Esophagus squamous epithelium (tissue), 5 donors: ENCODE measurements at places on chromosomes 6 and 20.

- no peak for DNase-seq
Observed at GRCh38 chr20:61439251-61439650, 187.2 kb downstream of the CDH4 start.

- no peak for DNase-seq
Observed at GRCh38 chr20:37511610-37512275, 9.3 kb upstream of the NNAT start.

- DNase-seq: no peak
Observed at GRCh38 chr6:9504191-9504590, 910.7 kb downstream of the TFAP2A start.

- no peak for DNase-seq
Observed at GRCh38 chr6:27076116-27076515, 171.4 kb upstream of the PRSS16 start.

DNA sequence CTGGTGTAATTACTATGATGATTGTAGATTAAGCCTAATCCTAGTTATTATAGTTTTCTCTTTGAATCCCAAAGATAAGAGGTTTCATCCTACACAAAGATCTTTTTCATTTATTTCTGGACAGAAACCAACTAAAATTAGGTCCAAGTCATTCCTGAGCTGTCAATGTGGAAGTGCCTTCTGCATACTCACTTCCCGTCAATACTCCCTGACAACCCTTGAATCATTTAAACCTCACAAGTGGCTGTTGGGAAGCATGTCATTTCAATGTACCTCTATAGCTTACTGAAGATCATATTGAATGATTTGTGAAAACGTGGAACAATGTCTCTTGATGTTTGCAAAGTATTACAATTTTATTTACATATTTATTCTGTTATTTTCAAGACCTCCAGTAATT lies 274.1 kb downstream of the HACE1 start:
- no peak for DNase-seq
